ENCODE measurements at places on chromosomes 16 and 17.

GRCh38 chr16:67163999-67164558 is 466 bp upstream of the HSF4 start:
- DNase-seq: no peak
- H3K27me3 ChIP-seq: no peaks in the 10 kb centered on the region
- H3K36me3 ChIP-seq: no peaks in the 10 kb centered on the region
- H3K4me1 ChIP-seq: peaks cover 59% of the 10 kb centered on the region

DNA sequence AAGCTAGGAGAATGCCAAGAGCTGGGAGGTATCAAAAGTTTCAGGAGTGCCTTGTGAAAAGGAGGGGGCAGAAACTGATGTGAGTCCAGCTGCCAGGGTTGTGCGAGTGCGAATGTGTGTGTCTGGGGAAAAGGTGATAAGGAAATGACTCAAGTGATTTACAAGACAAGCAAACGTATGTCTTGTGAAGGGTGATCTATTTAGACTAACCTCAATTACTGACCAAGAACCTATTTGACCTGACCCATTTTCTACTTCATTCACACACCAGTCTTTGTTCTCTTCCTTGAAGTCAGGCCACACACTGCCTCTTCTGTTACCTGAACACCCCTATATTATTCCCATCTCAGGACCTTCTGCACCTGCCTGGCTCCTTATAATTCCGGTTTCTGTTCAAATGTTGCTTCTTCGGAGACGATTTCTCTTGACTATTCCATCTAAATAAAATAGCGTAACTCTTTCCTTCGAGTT is 1.0 kb downstream of the GDE1 start:
- H3K4me1 ChIP-seq: peaks cover 57% of the 10 kb centered on the region
- peak overlapping the region; percentile 79 for H3K27ac ChIP-seq
- H3K36me3 ChIP-seq: no peaks in the 10 kb centered on the region
- no peak for DNase-seq
- no peaks in the 10 kb centered on the region for H3K27me3 ChIP-seq

DNA sequence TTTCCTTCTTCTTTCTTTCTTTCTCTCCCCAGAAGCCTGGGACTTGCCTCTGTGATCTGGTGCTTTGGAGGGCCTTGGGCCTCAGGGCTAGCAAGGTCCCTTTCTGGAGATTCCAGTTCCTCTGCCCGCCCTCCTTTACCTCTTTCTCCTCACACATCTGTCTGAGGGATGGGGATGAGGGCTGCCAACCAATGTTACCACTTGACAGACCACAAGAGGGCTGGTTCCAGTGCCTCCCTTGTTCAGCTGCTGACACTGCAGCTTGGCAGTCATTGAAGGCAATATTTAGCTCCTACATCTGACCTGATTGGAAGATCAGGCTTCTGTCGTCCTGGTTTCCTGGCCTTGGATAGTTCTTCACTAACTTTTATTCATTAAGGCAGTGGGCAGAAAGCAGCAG is 3.6 kb upstream of the ZNF652 start:
- DNase-seq: no peak
- H3K4me1 ChIP-seq: peaks cover 7% of the 10 kb centered on the region
- no peak overlapping the region for H3K27ac ChIP-seq
- no peaks in the 10 kb centered on the region for H3K36me3 ChIP-seq
- H3K4me3 ChIP-seq: no peak overlapping the region

GRCh38 chr16:66741169-66741900 is 10.1 kb downstream of the DYNC1LI2 start:
- H3K4me3 ChIP-seq: peak overlapping the region; percentile 3
- no peak for DNase-seq
- peaks cover 45% of the 10 kb centered on the region for H3K4me1 ChIP-seq
- H3K36me3 ChIP-seq: peaks cover 38% of the 10 kb centered on the region
- peak overlapping the region; percentile 90 for H3K27ac ChIP-seq
- H3K27me3 ChIP-seq: no peaks in the 10 kb centered on the region

- H3K27ac ChIP-seq: no peak overlapping the region
- no peaks in the 10 kb centered on the region for H3K27me3 ChIP-seq
- H3K4me1 ChIP-seq: peaks cover 24% of the 10 kb centered on the region
- H3K36me3 ChIP-seq: no peaks in the 10 kb centered on the region
- no peak overlapping the region for H3K4me3 ChIP-seq
Observed at GRCh38 chr17:29430275-29430674, 40.1 kb downstream of the TAOK1 start.

DNA sequence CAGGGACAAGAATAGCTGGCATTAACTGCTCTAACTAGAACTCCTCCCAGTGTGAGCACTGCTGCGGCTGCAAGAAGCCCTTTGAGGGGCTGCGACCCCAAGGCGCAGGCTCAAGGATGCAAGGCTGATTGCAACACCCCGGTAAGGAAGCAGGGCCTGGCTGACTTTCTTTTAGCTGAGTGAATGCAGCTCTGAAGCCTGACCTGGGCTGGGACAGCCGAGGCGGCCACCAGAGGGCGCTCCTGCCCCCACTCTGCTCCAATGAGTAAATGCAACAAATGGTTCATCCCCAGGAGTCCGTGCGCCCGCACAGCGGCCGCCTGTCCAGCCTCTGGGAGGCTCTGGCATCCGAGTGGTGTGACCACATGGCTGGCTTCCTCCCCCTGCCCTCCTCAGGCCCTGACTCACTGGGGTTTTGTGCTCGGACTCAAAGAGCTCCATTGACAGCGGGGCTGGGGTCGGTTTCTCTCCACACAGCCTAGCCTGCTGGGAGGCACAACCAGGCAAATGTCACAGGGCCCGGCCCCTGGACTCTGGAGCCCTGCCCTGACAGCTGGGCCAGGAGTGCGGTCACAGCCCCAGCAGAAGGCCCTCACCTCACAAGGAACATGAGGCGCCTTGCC is at the start of gene SMIM5:
TSS of gene SMIM5 (plus strand) at position 572 of the 623 bp plus-strand sequence. CDS start 6,768 bp downstream, outside the sequence.
- no peaks in the 10 kb centered on the region for H3K36me3 ChIP-seq
- DNase-seq: no peak
- H3K27me3 ChIP-seq: no peaks in the 10 kb centered on the region

GRCh38 chr17:5120036-5120435 is 4.2 kb downstream of the USP6 start:
- DNase-seq: no peak
- no peak overlapping the region for H3K27ac ChIP-seq
- no peaks in the 10 kb centered on the region for H3K36me3 ChIP-seq
- peaks cover 14% of the 10 kb centered on the region for H3K4me1 ChIP-seq
- no peaks in the 10 kb centered on the region for H3K27me3 ChIP-seq
- H3K4me3 ChIP-seq: no peak overlapping the region

DNA sequence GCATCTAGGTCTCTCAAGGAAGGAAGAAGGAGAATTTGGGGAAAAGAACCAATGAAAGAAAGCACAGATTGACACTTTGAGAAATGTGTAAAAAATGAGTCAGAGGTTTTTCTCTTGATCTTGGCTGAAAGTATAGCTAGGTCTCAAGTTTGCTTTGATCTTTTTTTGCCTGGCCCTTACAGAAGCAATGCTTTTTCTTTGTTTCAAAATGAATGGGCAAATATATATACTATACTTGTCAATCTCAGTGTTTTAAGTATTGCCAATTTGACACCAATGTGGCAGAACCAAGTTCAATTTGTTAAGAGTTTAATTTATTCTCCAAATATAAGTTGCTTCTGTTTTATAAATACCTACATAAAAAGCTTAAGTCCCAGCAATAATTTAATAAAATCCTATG is 119.6 kb downstream of the PPM1E start:
- H3K27me3 ChIP-seq: no peaks in the 10 kb centered on the region
- H3K36me3 ChIP-seq: no peaks in the 10 kb centered on the region
- no peak overlapping the region for H3K4me3 ChIP-seq
- no peak overlapping the region for H3K27ac ChIP-seq
- no peaks in the 10 kb centered on the region for H3K4me1 ChIP-seq

DNA sequence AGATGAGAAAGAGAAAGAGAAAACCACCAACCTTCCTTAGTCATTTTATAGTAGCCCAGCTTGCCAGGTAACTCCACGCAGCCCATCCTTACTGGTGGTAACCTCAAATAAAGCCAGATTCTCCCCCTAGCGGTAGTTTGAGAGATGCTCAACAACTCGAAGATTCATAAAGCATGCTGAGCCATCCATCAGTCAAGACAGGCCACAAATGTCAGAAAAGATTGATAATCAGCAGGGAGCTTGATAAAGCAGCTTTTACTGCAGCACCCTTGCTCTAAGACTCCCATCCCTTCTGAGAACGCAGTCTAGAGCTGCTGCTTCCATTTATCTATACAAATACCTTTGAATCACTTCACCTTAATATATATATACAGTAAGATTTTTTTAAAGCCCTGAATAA is 451.5 kb upstream of the HSBP1 start:
- no peaks in the 10 kb centered on the region for H3K36me3 ChIP-seq
- DNase-seq: no peak
- no peaks in the 10 kb centered on the region for H3K4me1 ChIP-seq
- H3K27ac ChIP-seq: no peak overlapping the region

DNA sequence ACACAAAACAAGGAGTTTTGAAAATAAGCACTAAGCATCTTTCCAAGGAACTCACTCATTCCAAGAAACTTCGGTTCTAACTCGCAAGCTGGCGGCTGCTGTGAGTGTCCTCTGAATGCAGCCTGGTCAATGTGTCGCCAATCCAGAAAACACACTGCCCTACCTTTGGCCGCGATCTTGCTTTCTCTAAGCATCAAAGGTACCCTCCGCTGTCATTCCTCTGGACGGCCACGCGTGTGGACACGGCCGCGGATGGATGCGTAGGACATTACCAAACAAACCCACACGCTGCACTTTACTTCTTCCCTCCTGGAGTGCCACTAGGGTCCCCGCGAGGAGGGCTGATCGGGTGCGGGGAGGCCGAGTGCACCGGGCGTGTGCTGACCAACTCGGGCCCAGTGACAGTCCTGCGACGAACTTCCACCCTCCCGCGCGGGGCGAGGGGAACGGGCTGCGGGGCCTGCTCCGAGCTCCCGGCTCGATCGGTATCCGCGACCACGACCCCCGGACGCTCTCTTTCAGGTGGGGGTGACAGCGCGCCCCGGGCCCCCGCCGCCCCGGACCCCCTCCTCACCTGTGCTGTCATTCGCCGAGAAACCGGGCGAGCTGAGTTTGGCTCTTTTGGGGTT is 1.1 kb downstream of the CREBBP start:
- H3K36me3 ChIP-seq: no peaks in the 10 kb centered on the region
- H3K4me1 ChIP-seq: peaks cover 56% of the 10 kb centered on the region
- H3K27ac ChIP-seq: peak overlapping the region; percentile 84
- DNase-seq: no peak
- H3K4me3 ChIP-seq: peak overlapping the region; percentile 98

GRCh38 chr17:57121308-57122042 is 36.4 kb downstream of the AKAP1 start:
- no peak overlapping the region for H3K4me3 ChIP-seq
- H3K27ac ChIP-seq: no peak overlapping the region
- H3K4me1 ChIP-seq: no peaks in the 10 kb centered on the region
- DNase-seq: no peak
- H3K27me3 ChIP-seq: no peaks in the 10 kb centered on the region
- H3K36me3 ChIP-seq: peaks cover 6% of the 10 kb centered on the region

DNA sequence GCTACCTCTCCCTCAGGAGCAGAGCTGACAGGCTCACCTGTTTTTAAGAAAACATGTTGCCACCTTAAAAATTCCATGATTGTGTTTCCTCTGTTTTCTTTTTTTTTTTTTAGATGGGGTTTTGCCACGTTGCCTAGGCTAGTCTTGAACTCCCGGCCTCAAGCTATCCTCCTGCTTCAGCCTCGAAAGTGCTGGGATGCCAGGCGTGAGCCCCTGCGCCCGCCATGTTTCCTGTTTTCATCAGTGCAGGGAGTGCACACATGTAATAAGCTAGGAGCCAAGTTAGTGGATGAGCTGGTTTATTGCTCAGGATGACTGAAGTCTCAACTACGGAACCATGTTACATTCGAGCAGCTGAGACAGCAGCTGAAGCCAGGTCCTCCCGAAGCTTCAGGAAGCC is 13.6 kb downstream of the MRM3 start:
- no peaks in the 10 kb centered on the region for H3K27me3 ChIP-seq
- peak overlapping the region; percentile 76 for H3K27ac ChIP-seq
- no peaks in the 10 kb centered on the region for H3K36me3 ChIP-seq
- peaks cover 35% of the 10 kb centered on the region for H3K4me1 ChIP-seq
- DNase-seq: no peak

DNA sequence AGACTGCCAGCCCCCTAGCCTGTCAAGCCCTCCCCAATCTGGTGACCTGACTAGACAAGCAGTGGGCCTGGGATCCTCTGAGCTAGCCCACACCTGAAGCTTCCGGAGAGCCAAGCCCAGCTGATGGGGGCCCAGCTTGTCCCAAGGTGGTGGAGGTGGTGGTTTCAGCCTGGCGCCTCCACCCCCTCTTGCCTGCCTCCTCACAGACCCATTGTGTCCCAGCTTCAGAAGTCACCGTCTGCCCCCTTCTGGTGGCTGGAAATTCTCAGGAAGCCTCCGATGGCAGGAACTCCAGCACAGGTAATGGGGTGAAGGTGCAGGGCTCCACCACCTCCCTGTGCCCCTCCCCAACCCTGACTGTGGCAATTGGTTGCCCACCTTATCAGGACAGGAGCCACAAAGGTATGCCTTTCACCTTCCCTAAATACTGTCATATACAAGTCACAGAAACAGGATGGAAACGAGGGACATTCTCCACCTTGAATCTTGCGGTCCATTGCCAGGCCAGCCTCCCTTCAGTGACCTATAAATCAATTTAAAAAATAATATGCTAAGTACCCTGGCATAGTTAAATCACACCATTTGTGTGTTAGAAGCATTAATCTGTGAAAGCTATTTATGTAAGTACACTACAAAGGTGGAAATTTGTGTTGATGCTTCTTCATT is 66.0 kb upstream of the ZNF423 start:
- no peaks in the 10 kb centered on the region for H3K36me3 ChIP-seq
- no peaks in the 10 kb centered on the region for H3K27me3 ChIP-seq
- H3K4me1 ChIP-seq: no peaks in the 10 kb centered on the region

- H3K36me3 ChIP-seq: no peaks in the 10 kb centered on the region
- no peak overlapping the region for H3K27ac ChIP-seq
- no peak overlapping the region for H3K4me3 ChIP-seq
- no peak for DNase-seq
- H3K4me1 ChIP-seq: peaks cover 10% of the 10 kb centered on the region
- no peaks in the 10 kb centered on the region for H3K27me3 ChIP-seq
Observed at GRCh38 chr16:81748476-81749198, 30.5 kb upstream of the PLCG2 start.

DNA sequence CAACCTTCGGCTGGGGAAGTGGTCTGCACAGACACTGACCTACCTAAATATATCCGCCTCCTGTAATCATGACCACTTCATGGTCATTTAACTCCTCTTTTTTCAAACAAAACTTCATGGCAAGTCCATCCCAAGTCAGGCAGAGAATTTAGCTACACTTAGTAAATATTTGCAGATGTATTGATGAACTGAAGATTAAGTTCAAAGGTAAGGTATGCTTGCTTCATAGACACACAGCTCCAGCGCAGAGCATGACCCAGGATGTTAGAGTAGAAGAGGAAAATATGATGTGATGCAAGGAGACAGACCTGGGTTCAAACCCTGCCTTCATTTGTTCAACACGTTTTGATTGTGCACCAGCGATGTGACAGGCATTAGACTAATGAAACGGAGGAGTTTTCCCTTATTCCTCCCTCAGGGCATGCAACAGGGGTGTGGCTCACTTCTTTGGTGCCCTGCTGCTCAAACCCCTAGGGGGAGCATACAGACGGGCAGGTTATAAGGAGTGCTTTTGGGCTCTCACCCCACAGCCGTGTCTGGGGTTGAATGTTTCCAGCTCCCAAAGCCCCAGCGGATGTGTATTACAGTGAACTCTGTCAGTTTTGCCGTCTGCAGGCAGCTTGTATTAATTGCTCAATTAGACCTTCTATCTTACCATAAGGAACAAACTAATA is 23.9 kb upstream of the CLEC3A start:
- DNase-seq: no peak
- no peak overlapping the region for H3K4me3 ChIP-seq
- no peaks in the 10 kb centered on the region for H3K36me3 ChIP-seq

All from vagina (tissue), 2 donors.